ENCODE measurements at places on chromosomes 5 and 9.

GRCh38 chr5:103943230-103943629, 380.6 kb upstream of the NUDT12 start:
- no peak for DNase-seq

DNA sequence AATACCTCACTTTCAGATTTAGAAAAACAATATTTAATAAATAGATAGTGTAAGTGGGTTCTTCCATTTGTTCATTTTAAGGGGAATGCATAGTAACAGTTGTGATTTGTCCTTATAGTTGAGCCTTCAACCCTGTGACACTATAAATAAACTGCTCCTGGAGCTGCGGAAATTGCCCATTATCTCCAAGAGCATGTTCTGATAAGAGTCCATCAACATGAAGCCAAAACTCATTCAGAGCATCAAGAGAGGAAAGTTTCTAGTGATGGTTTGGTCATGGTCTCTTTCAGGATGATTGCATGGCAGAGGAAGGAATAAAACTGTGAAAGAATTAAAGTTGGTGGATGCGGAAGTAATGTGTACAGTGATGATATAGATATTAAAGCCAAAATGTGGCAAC, 772.1 kb upstream of the DMAC1 start:
- no peak for DNase-seq

- no peak for DNase-seq
These were observed 58.3 kb upstream of the SHB start for GRCh38 chr9:38127271-38127839.

DNA sequence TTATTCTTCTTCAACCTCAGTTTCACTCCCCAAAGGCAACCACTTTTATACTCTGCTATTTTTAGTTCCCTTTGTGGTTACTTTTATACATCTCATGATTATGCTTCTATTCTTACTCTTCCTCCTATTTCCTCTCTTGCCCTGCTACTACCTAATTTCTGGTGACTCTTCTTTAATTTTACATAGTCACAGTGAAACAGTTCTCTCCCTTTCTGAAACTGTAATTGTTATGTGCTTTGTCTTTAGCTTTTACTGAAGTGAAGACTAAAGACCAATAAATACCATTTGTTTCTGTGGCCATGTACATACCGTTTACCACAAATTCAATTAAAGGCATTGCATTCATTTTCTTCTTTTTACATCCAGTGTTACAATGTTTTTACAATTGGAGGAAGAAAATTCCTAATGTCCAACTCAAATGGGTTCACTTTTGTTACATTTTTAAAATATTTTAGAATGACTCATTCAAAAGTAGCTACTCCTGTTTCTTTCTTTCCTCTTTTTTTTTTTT, 410.6 kb downstream of the PSAT1 start:
- no peak for DNase-seq

All from stimulated activated CD4-positive, alpha-beta T cell treated with anti-CD3 and anti-CD28 coated beads, Interleukin-15, amount 100 ng/mL, for 1 hour (primary cell).